ENCODE measurements at places on chromosomes 2 and 18.

DNA sequence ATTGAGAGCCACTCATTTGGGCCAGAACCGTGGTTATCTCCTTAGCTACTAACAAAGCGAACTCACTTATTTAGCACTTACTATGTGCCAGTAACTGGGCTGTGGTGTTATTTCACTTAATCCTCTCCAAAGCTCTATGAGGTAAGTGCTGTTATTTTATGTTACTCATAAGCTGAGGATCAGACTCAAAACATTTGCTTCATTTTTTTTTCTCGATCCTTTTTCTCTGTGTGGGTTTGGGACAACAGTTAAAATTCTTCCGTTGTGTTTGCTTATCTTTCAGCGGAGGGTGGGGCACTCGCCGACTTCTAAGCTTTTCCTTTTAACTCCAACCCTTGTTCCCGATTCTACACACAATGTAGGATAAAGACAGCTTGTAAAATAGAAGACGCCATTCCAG is 52.8 kb downstream of the TMEM178A start:
- no peak for DNase-seq

GRCh38 chr18:11747731-11748130 is 58.7 kb downstream of the GNAL start:
- DNase-seq, result no peak

DNA sequence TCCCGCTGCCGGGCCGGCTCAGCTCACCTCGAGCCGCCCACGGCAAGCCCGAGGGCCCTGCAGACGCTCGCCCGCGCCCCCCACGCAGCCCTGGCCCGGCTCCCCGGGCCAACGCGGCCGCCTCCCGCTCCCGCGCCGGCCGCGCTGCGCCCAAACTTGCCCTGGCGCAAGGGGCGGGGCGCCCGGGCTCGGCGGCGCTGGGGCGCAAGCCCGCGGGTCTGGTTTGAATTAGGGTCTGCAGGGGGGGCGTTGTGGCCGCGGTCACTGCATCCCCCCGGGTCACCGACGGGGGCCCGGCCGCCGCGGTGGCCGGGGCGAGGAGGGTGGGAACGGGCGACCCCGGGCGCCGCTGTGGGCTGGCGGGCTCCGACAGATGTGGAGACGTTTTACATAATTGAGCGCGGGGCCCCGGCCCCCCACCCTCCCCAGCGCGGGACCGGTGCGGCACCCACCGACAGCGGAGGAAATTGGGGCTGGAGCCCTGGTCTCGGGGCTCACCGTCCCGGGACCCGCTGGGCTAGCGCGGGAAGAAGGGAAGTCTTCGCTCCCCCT is 690 bp downstream of the SDC1 start:
- DNase-seq, result no peak

GRCh38 chr18:43705850-43706249 is 428.6 kb upstream of the SYT4 start:
- no peak for DNase-seq

DNA sequence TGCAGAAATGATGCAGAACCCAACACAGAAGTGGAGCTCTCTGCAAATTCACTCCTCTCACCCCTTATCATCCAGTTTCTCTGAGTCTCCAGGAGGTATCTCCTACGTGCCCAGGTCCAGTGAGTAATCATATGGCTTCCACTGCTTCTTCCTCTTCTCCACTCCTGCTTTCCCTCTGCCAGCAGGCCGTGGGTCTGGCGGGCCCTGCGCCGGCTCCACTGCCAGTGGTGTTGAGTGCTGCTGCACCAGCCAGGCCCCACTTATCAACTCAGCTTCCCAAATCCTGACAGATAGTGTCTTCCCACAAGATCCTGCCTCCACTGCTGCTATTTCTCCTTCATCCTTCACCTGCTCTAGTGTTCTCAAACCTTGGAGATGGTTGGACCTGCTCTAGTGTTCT is 227.6 kb upstream of the PARD3B start:
- DNase-seq, result no peak

- DNase-seq, result no peak
These were observed 328.2 kb downstream of the KCNJ3 start for GRCh38 chr2:155026651-155027174.

All from activated T-helper 1 cell treated with anti-CD3 and anti-CD28 coated beads, Interleukin-2, amount 50 U/mL, for 16 hours (primary cell).